ENCODE measurements at places on chromosomes 5 and 9.
A peak's percentile ranks its signal among the peaks of the same experiment; 100 is the strongest.

DNA sequence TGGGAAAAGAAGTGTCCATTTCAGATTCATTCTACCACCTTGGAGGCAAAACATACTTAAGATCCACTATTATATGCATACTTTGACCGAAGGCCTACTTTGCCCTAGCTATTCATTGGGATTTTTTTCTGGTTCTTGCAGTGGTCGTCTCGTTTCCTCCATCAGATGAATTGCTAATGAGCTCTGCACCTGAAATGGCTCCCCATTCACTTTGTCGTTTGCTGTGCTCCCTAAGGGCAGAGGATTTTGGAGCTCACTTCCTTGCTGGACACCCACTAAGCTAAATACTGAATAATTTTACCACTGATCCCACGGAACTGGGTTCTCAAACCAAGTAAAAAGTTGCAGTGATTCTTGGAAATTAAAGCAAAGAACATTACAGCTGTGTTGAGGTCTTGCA is 1.9 kb downstream of the KDM3B start:
- peak overlapping the region; percentile 93 for H3K4me3 ChIP-seq
- peaks cover 46% of the 10 kb centered on the region for H3K4me1 ChIP-seq
- H3K27me3 ChIP-seq = no peaks in the 10 kb centered on the region
- no peak for DNase-seq

DNA sequence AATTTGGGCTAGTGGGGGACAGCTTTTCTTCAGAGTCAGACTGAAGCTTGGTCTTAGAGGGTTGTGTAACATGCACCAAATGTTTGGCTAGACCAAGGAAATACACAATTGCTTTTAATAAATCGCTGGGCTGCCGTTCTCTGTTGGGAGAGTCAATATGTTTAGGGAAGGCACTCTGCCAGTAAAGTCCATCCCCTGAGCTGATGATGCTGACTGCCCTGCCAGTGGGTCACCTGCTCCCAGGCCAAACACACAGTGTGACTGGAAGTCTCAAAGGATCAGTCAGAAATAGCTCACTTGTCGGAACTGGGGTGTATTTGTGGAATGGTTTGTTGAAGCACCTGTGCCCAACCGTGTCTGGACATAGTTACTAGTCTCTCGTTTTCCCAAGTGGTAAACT is 17.9 kb upstream of the ZNF474 start:
- H3K4me3 ChIP-seq = no peak overlapping the region
- H3K36me3 ChIP-seq = no peaks in the 10 kb centered on the region
- H3K4me1 ChIP-seq = no peaks in the 10 kb centered on the region
- peaks cover 9% of the 10 kb centered on the region for H3K27me3 ChIP-seq
- H3K27ac ChIP-seq = no peak overlapping the region

DNA sequence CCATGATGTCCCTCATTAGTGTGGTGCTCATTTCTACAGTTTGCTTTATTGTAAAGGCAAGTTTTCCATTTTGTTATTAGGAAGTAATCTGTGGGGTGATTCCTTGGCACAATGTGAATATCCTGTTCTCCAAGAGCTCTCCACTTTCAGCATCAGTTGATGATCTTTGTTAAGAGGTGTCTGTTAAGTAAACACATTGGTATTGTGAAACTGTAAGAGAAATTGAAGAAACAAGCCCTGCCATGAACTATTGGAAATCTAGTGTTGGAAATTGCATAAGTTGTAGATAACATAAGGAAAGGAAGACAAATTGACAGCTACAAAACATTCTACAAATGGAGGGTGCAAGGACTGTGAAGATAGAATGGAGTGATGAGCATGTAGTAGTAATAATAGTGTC is 17.2 kb downstream of the RNF14 start:
- no peak for DNase-seq
- H3K36me3 ChIP-seq = peaks cover 68% of the 10 kb centered on the region
- no peaks in the 10 kb centered on the region for H3K4me1 ChIP-seq
- H3K4me3 ChIP-seq = no peak overlapping the region
- H3K27me3 ChIP-seq = no peaks in the 10 kb centered on the region
- no peak overlapping the region for H3K27ac ChIP-seq

DNA sequence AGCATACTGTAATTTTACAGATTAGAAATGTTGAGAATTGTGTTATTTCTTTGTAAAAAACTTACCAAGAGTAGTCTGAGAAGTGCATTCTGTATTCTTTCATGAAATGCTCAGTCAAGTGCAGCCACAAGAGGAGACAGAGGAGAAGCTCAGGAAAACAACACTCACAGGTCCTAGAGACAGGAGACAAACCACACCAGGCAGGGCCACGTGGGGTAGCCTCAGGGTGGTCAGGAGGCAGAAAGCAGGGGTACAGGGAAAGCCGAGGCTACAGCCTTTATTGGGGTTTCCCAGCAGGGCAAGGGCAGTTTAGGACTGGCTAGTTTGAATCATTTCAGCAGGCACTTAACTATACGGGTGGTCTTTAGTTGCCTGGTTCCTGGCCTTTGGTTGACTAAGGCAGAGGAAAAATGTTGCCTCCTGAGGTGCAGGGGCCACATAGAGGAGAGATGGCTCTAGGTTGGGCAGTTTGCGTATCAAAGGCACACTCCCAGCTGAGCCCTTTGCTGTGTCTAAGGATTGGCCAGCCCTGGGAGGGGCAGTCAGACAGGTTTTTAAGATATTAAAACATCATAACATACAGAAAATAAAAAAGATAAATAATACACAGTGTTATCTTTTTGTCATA is 230.9 kb upstream of the ANKRD55 start:
- no peaks in the 10 kb centered on the region for H3K27me3 ChIP-seq
- no peaks in the 10 kb centered on the region for H3K36me3 ChIP-seq
- H3K4me3 ChIP-seq = no peak overlapping the region
- peaks cover 42% of the 10 kb centered on the region for H3K4me1 ChIP-seq

GRCh38 chr9:107136296-107136695 is 146.8 kb upstream of the RAD23B start:
- H3K36me3 ChIP-seq = no peaks in the 10 kb centered on the region
- no peaks in the 10 kb centered on the region for H3K27me3 ChIP-seq
- no peaks in the 10 kb centered on the region for H3K4me1 ChIP-seq
- H3K4me3 ChIP-seq = no peak overlapping the region
- H3K27ac ChIP-seq = no peak overlapping the region

DNA sequence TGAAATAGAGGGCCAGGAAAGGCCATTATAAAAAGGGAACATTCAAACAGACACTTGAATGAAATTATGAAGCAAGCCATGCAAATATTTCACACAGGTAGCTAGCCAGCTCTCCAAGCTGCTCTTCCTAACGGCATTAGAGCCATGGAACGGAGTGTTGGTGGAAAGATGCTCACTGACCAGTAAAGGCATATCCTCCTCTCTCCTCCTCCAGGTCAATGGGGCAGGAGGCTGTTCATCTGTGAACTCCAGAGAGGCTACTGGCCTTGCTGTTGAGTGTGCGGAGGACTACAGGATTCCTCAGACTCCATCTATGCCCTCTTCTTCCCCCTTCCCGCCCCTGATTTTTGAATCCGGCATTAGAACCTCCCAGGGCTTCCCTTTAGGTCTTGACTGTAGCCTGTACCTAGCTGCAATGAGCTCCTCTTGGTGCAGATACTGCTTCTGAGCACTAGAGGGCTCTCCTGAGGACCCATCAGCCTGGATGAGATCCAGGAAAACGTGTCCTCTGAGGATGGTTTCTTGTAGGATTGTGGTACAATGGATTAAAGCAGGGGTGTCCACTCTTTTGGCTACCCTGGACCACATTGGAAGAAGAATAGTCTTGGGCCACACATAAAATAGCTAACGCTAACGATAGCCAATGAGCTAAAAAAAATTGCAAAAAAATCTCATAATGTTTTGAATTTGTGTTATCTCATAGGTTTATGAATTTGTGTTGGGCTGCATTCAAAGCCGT is 162.2 kb downstream of the SREK1 start:
- H3K4me3 ChIP-seq = no peak overlapping the region
- no peaks in the 10 kb centered on the region for H3K27me3 ChIP-seq
- H3K36me3 ChIP-seq = no peaks in the 10 kb centered on the region

- no peaks in the 10 kb centered on the region for H3K4me1 ChIP-seq
- H3K4me3 ChIP-seq = no peak overlapping the region
- no peak for DNase-seq
- no peaks in the 10 kb centered on the region for H3K27me3 ChIP-seq
- no peak overlapping the region for H3K27ac ChIP-seq
- H3K36me3 ChIP-seq = no peaks in the 10 kb centered on the region
Measured at GRCh38 chr5:143446535-143447226, 43.2 kb upstream of the NR3C1 start.

GRCh38 chr5:154197801-154198491 is 7.4 kb downstream of the GALNT10 start:
- no peak for DNase-seq
- no peak overlapping the region for H3K4me3 ChIP-seq
- no peak overlapping the region for H3K27ac ChIP-seq
- H3K4me1 ChIP-seq = peaks cover 42% of the 10 kb centered on the region

GRCh38 chr5:126402621-126403555 is 20.3 kb upstream of the GRAMD2B start:
- H3K4me1 ChIP-seq = no peaks in the 10 kb centered on the region
- H3K4me3 ChIP-seq = no peak overlapping the region
- no peaks in the 10 kb centered on the region for H3K36me3 ChIP-seq
- no peak for DNase-seq
- no peaks in the 10 kb centered on the region for H3K27me3 ChIP-seq

- no peak overlapping the region for H3K4me3 ChIP-seq
- DNase-seq = peak; percentile 34
- no peak overlapping the region for H3K27ac ChIP-seq
Measured at GRCh38 chr9:21709464-21710058, 92.9 kb upstream of the MTAP start.

DNA sequence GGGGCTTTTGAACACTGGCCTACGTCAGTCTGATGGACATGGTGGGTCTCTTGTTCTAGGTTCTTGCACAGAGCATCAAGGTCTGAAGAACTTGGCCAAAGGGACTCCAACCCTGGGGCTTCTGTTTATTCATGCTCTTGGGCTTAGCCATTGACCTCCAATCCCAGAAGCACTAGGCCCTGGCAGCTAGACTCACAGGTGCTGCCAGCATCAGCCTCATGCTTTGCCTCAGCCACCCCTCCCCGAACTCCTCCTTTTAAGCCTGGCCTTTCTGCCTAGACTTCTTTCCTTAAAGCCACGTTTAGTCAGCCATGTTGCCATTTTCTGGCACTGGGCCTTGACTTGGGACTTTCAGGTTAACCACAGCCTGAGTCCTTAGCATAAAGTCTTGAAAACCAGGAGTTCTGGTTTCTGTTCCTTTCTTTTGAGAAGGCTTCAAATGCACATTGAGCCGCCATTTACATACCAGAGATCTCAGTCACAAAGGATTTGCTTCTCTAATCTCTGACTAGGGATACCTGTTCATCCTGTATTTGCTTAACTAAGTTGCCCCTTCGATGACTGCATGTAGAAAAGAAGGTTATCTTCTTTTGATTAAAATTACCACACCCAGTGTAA is 54.7 kb downstream of the ANGPTL2 start:
- H3K36me3 ChIP-seq = no peaks in the 10 kb centered on the region
- no peak overlapping the region for H3K27ac ChIP-seq

GRCh38 chr9:76772686-76773445 is 8.6 kb downstream of the PCA3 start:
- no peaks in the 10 kb centered on the region for H3K36me3 ChIP-seq
- no peak overlapping the region for H3K27ac ChIP-seq
- no peaks in the 10 kb centered on the region for H3K4me1 ChIP-seq
- DNase-seq = no peak
- no peaks in the 10 kb centered on the region for H3K27me3 ChIP-seq

DNA sequence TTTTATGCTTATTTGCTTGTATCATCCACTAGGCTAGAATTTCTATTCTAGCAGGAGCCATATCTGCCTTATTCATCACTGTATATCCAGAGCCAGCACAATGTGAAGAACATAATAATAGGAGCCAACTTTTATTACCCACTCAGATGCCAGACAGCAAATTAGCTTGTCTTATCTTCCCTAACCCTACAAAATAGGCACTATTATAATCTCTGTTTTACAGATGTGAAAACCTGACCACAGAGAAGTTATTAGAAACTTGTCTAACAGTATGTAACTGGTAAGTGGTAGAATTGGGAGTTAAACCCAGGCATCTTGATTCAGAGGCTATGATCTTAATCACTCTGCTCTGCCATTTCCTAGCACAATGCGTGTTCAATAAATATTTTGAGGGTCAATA is 579.5 kb downstream of the CAAP1 start:
- no peak overlapping the region for H3K4me3 ChIP-seq
- no peaks in the 10 kb centered on the region for H3K27me3 ChIP-seq
- DNase-seq = no peak
- H3K27ac ChIP-seq = no peak overlapping the region
- H3K36me3 ChIP-seq = no peaks in the 10 kb centered on the region

GRCh38 chr9:128892221-128892921 is 10.4 kb downstream of the LRRC8A start:
- H3K4me3 ChIP-seq = no peak overlapping the region
- peak; percentile 90 for DNase-seq
- H3K4me1 ChIP-seq = peaks cover 45% of the 10 kb centered on the region
- peak overlapping the region; percentile 66 for H3K27ac ChIP-seq
- no peaks in the 10 kb centered on the region for H3K27me3 ChIP-seq

DNA sequence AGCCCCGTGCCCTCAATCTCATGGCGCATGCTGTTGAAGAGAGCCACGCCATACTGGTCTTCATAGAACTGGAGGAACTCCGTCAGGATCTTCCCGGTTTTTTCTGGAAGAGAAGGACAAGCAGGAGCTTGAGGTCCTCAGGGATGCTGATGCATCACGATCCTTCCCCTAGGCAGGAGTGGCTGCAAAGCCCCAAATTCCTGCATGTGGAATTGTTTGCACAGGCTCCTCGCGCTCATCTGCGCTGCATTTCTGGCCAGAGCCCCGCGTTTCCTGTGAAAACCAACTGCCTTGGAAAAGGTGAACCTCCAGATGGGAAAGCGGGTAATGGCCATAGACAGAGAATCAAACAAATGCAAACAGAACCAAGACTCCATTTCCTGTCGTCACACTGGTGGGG is 80.4 kb downstream of the LRSAM1 start:
- peaks cover 63% of the 10 kb centered on the region for H3K36me3 ChIP-seq
- no peaks in the 10 kb centered on the region for H3K27me3 ChIP-seq
- DNase-seq = no peak
- peaks cover 22% of the 10 kb centered on the region for H3K4me1 ChIP-seq
- H3K27ac ChIP-seq = no peak overlapping the region

DNA sequence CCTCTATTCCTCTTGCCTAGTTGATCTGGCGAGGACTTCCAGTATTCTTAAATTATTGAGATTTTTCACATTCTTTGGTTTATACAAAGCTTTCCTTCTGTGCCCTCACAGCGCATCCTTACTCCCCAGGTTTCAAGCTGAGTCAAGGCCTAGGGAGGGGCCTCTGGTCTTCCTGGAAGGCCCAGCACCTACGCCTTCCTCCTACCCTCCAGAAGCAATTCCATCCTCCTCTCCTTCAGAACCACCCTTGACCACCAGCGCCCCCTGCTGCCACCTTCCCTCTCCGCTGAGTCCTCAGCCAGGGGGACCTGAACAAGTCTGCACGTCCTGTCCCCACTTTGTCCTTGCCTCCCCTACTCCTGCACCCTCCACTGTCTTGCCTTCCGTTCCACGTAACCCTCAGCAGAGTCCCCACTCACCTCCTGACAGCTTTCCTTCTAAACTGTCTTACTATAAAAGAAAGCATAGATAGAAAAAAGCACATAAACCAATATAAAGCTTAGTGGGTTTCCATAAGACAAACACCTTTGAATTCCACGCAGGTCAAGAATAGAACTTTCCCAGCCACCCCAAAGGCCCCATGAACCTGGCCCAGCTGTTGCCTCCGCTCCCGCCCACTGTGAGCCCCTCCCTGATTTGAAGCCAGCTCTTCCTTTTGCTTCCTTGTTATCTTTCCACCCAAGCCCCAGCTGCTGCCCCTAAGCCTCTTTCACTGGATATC is 63.0 kb upstream of the CTSL start:
- no peaks in the 10 kb centered on the region for H3K36me3 ChIP-seq
- H3K4me3 ChIP-seq = no peak overlapping the region
- H3K27me3 ChIP-seq = no peaks in the 10 kb centered on the region

Measured in heart right ventricle (tissue), 16 donors.